ENCODE measurements at places on chromosomes 5 and 9.

GRCh38 chr9:137685741-137686420, 67.1 kb downstream of the EHMT1 start:
- no peak for DNase-seq

DNA sequence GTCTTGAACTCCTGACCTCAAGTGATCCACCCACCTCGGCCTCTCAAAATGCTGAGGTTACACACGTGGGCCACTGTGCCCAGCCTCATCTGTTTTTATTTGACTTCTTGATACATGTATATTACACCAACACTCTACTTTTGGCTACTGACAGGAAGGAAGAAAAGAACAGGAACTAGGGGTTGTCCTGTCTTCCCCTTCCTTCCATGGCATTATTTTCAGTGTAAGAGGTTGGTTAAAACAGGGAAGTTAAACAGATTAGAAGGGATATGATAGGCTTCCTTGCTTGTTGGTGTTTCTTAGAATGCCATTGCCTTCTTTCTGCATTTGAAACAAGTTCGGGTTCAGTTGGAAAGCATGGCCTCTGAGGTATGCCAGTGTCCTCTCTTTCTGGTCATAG, 312.8 kb downstream of the NDUFS4 start:
- DNase-seq = no peak

- DNase-seq = no peak
Observed at GRCh38 chr5:159104051-159104651, 4.4 kb upstream of the EBF1 start.

DNA sequence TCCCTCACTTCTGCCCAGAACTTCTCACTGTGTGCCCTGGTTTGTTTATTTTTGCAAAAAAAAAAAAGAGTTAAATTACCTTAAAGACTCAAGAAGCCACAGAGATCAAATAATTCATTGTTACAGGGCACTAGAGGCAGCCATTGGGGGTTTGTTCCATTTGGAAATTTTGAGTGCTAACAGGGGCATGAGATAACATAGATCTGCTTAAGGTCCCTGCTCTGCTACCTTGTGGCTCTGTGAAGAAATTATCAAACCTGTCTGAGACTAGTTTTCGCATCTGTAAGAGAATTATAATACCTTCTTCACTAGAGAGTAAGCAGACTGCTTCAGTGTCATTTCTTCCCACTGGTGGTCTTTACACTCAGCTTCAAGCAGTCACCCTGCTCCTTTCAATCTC, 394 bp downstream of the TLR4 start:
- no peak for DNase-seq

DNA sequence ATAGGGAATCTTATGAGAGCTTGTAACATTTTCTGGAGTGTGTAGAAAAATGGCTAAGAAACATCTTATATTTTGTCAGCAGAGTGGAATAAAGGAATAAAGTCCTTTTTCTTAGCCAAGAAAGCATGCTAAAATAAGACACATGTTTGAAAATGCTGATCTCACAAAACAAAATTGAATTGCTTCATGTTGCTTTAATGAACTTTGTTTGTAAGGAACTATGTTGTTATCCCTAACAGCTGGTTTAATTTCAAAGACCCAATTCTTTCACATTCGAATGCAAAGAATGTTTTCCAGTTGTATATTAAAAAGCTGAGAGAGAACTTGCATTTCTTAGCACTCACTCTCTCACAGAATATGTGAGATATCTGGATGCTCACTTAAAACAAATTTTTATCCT, 107.6 kb downstream of the MUSK start:
- no peak for DNase-seq

DNA sequence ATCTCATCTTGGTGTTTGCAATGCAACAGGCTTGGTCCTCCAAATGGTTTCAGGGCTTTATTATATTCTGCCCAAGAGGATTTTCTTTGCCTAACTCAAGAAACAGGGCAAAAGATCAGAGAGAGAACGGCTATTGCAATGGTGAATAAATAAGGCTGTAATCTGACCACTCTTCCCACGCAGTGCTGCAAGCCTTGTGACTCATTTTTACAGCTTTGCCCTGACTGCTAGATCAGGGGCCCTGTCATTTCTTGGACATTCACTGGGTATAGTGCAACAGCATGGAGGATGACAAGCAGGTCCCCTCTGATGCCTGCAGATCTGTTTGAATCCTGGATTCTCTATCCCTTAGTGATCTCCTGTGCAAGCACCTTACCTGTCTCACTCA, 459.1 kb downstream of the EBF1 start:
- no peak for DNase-seq

GRCh38 chr5:133506181-133506580, 106.2 kb downstream of the FSTL4 start:
- DNase-seq = no peak

Measured in NCI-H2029 treated with DMSO at 0.1 percent for 48 hours (cell line).